Stimulated activated CD4-positive, alpha-beta T cell treated with anti-CD3 and anti-CD28 coated beads, Interleukin-1b, Interleukin-23, amount 100 ng/mL, for 1 hour (primary cell): ENCODE measurements at places on chromosomes 4 and X.

DNA sequence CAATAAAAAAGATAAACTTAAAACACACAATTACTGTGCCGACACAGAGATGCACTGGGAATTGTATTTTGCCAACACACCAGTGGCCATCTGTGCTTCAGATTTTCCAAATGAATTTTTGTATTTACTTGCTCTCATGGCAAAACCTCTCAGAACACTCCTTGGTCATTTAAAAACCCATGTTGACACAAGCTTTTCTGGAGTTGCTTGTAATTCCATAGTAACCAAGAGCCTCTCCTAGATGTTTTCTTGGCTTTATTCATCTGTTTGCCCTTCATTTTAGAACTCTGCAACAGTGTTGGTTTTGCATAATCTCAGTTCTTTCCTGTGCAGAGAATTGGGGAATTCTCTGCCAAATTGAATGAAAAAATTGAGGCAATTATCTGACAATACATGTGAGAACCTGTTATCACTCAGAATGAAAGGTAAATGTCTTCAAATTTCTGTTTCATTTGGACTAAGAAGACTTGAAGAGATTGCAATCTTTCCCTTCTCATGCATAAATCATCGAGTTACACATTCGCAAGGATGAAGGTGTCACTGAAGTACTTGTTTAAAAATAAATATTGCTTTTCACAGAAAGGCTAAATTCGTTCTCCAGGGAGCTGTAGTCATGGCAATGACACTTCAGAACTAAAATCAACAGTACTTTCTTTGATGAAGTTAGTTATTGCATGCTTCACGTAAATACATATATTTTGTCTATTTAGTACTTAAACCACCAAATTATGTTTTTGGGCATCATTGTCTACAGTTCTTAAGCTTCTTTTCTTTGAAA, 301.8 kb upstream of the CTSO start:
- no peak for DNase-seq

DNA sequence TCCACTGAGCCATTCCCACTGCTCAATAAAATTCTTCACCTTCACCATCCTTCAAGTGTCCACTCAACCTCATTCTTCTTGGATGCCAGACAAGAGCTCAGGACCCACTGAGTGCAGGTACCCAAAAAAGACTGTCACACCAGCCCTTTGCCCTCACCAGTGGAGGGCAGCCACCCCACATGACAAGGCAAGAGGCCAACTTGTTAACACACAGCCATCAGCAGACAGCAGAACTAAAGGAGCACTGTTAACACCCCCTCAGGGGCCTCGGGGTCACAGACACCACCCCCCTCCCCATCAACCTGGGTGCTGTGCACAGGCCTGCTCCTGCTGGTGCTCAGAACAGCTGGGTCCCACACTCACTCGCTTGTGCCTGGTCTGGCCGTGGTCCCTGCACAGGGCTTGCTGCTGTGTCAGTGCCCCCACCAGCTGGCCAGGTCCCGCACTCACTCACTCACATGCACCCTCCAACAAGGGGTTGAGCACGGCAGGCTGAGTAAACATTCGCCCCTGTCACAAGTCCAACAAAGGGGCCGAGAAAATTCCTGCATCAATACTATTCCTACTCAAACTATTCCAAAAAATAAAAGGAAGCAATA, 54.1 kb downstream of the ATRX start:
- no peak for DNase-seq

- no peak for DNase-seq
Measured at GRCh38 chr4:149751174-149751573, 64.5 kb downstream of the IQCM start.

DNA sequence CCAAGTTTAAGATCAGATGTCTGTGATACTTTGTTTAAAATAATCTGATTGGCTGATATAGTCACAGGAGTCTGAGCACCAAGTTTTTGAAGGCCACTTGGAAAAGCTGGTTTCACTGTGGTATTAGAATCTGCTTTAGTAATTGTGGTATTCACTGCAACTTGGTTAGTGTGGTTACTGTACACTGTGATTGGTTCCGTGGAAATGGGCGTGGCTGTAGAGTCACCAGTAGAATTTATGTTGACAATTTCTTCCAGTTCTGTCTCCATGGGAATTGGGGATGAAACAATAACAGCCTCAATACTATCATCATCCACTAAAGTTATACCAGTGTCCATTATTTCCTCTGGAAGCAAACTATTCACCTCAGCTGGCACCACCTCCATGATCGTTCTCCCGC, 26.2 kb downstream of the LIN54 start:
- DNase-seq, result no peak

GRCh38 chrX:146449243-146449642, 360.3 kb upstream of the CXorf51B start:
- no peak for DNase-seq

GRCh38 chr4:17013382-17014006, 115.0 kb upstream of the LDB2 start:
- DNase-seq, result no peak

DNA sequence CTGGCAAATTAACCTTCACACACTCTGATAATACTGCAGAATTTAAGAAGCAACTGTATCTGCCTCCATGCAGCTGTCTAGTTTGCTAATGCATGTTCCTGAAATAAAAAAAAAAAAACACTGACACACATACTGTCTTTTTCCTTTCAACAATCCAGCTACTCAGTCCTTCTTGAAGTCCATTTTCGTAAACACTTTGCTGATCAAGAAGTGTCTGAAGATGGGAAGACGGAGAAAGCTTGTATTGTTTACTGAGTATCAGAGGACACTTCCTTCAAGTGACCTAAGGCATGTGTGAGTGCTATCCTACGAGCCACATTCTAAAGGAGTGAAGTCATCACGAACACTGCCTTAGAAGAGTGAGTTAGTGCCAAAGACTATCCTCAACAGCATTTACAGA, 82.6 kb downstream of the LUZP4 start:
- no peak for DNase-seq
